Stimulated activated CD8-positive, alpha-beta memory T cell treated with anti-CD3 and anti-CD28 coated beads, Interleukin-7, amount 100 ng/mL, for 1 hour (primary cell): ENCODE measurements at places on chromosomes 6 and 20.

DNA sequence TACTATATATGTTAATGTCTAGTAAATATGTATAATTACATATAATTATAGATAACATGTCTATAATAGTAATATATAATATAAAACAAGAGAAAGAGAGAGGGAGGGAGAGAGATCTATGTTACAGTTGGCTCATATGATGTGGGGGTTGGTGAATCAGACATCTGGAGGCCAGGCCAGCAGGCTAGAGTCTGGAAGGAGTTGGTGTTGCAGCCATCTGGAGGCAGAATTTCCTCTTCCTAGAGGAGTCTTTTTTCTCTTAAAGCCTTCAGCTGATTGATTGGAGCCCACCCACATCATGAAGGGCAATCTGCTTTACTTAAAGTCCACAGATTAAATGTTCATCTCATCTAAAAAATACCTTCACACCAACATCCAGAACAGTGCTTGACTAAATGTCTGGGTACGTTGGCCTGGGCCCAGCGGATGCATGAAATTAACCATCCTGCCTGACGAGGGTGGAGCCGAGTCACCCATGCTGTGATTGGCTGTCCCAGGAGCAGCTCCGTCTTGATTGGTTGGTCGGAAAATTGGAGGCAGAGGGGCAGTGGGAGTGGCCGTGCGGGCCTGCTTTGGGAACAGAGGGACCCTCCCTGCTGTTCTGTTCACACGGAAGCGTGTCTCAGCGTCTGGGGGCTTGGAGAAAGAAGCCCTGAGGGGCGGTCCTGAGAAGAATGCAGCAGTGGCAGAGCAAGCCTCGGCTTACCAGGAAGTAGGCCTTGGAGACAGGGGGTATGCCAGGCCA lies 392.4 kb downstream of the QKI start:
- no peak for DNase-seq

DNA sequence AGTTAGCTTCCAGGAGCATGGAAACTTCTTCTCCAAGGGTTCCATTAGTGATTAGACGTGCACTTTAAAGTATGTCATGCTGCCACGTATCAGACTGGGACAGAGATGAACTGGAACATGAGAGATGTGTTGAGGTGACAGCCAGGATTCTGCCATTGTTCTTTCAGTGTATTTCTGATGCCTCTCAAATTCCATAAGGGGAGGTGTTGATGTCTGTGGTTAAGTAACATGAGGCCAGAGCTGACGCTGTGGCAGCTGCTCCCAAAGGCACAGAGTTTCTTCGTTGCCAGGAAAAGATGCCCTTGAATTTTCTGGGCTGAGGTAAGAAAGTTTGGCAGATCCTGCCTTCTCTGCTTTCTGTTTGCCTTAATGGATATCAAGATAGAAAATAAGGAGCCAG lies 63.5 kb downstream of the TRMT6 start:
- DNase-seq = no peak

GRCh38 chr6:74311431-74311830 lies 615.4 kb downstream of the CD109 start:
- no peak for DNase-seq

DNA sequence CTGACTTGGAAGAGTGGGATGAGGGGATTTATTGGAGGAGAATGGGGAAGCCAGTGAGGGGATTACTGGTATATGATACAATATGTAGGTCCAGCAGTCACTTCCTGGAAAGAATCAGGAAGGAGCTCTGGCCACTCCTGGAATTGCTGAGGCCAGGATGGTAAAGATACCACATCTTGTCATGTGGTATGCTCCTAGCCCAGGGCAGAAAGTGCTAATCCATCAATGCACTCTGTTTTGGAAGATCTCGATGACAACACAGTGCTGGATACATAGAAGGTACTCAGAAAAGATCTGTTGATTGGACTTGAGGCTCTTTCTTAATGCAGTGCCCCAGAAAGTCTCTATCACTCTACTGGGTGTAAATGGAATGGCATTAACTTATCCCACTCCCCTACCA lies 52.6 kb downstream of the LAMP5 start:
- no peak for DNase-seq

GRCh38 chr6:818196-818595 lies 125.3 kb upstream of the EXOC2 start:
- no peak for DNase-seq

DNA sequence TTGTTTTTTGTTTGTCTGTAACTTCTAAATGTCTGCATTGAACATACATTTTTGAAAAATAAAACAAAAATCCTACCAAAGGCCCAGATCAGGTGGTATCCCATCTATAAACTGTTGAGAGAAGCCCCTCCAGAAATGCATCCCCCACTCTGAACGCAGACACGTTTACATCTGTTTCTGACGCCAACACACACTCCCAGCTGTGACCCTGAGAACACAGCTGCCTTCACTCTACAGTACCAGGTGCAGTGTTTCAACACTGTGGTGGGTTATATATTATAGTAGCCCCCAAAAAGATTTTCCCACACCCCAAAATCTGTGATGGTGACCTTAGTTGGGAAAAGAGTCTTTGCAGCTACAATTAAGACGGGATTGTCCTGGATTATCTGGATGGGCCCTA lies 199.1 kb upstream of the JARID2 start:
- no peak for DNase-seq

DNA sequence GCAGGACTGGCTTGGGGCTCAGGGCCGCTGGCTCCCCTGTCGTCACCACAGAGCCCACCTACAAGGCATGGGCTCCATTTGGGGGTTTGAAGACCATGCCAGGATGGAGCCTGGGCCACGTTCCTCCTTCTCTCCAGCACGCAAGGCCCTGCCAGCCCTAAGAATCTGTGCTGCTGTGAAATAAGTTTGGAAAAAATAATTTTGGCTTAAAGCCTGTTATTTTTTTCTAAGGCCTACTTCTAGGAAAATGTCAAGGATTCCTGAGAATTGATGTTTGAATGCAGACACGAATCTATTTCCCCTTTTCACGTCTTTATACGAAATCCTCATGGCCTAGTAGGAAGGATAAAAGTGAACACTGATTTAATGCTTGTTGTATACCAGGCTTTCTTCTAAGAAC lies 107.5 kb downstream of the LRFN2 start:
- no peak for DNase-seq

- no peak for DNase-seq
Measured at GRCh38 chr6:80335121-80335531, 228.7 kb downstream of the BCKDHB start.

DNA sequence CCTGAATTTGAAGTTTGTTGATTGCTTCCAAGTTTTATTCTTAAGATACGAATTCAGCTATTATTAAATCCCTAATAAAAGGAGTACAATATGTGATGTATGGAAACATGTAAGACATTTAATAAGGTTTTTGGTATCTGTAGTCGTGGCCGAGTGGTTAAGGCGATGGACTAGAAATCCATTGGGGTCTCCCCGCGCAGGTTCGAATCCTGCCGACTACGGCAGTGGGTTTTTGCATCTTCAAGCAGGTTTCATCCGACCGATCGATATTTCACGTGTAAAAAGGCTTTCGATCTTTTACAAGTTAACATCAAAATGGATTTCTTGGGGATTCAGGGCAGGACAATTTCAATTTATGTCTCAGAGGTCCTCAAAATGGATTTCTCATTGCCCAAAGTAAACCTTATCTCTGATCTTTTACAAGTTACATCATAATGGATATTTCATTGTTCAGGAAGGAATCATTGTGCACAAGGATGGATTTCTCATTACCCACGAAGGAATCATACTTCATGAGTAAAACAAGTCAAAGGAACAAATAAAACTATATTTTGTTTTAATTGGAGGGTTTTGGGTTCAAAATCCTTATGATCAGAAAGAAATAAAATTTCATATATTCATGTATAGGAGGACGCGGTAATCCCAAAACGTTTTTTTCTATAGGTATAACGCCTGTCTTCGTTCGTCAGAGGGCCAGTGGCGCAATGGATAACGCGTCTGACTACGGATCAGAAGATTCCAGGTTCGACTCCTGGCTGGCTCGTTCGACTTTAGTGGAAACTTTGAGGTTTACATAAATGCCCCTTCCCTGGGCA lies 37.3 kb upstream of the BTN3A2 start:
- DNase-seq = no peak

DNA sequence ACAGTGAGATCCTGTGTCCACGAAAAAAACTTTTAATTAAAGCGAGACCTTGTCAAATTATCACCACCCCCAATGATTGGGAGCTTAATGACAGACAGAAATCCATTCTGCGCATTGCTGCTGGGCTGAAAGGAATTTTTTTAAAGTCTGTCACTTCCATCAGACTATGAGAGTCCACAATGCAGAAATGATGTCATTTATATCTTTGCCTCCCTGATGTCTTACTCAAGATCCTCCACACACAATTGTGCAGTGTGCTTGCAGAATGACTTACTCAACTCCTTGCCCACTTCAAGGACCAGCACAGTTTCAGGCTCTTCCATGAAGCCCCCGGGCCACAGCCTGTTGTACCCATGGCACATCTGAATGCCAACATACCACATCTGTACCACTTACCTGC lies 41.0 kb downstream of the GPLD1 start:
- DNase-seq = no peak

- no peak for DNase-seq
Measured at GRCh38 chr6:150525300-150525699, 74.4 kb upstream of the PLEKHG1 start.

GRCh38 chr6:44699851-44700250 lies 312.3 kb downstream of the CDC5L start:
- DNase-seq = no peak

DNA sequence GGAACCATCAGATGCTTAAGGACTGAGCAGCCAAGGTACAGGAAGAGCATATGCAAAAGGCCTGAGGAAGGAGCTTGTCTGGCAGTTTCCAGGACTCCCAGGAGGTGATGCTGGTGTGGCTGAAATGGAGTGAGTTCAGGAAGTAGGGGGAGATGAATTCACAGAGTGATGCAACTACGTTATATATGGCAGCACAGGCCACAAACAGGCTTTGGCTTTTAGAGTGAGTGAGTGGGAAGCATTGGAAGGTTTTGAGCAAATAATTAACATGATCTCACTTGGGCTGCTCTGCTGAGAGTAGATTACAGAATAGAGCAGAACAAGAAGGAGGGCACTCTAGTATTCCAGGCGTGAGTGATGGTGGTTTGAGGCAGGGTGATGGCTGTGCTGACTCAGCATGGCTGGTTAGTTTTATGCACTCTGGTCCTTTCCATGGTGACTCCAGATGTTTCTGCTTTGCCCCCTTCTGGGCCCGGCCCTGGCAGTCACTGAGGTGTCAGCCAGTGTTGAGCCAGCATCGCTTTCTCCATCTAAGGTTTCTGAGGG lies 6.5 kb downstream of the BTN2A2 start:
- no peak for DNase-seq

- DNase-seq = no peak
Measured at GRCh38 chr6:129701721-129702455, 8.1 kb downstream of the ARHGAP18 start.

DNA sequence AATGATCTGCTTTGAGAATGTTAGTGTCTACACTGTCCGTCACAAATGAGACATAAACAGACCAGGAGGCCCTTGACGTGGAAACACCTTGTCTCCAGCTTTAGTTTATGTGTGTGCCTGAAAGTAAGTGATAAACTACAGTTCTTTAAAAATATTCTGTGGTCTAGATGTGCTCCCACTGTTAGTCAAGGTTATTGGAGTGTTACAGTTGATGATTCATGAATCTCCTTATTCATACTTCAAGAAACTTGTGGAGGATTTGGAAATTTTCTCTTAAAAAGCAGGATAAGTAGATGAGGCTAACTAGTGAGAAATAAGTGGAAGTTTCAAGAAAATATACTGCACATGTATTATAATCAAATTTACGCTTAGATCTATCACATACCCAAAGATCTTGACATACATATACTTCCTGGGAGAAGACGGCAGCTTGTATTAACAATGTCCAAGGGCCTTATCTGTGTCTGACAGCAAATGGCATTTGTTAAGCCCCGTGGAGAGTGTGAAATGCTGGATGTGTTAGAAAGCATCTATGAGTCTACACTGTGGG lies 90.5 kb upstream of the MBOAT1 start:
- no peak for DNase-seq

- no peak for DNase-seq
Measured at GRCh38 chr20:4730780-4731179, 9.1 kb downstream of the PRND start.

GRCh38 chr6:168441434-168442391 lies 729 bp downstream of the SMOC2 start:
- DNase-seq = no peak

GRCh38 chr6:118354641-118355040 lies 193.5 kb upstream of the PLN start:
- no peak for DNase-seq

GRCh38 chr6:15911753-15912504 lies 217.0 kb upstream of the MYLIP start:
- DNase-seq = no peak

GRCh38 chr6:131844243-131844841 lies 36.5 kb downstream of the ENPP1 start:
- DNase-seq = no peak

- no peak for DNase-seq
Measured at GRCh38 chr20:6940048-6940447, 172.6 kb downstream of the BMP2 start.

GRCh38 chr6:47525330-47526057 lies 47.9 kb downstream of the CD2AP start:
- DNase-seq = no peak

- DNase-seq = no peak
Measured at GRCh38 chr6:145261758-145262157, 473.6 kb downstream of the EPM2A start.

DNA sequence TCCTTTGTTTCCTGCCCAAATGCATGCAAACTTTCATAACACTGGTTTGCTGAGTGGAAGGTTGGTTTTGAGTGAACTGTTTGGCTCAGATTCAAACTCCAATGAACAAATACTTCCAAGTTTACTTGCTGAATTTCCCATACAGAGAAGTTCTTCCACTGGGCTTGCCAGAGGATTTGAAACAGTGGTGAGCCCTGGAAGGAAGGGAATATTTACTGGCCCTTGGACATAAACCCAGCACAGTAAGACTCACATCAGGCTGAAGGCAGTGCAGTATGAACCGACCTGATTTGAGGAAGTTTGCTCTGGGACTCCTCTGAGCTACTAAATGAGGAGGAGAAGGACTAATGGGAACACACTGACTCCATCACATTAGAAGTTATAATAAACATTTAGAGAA lies 3.8 kb downstream of the TRAF3IP2 start:
- no peak for DNase-seq

GRCh38 chr6:2547355-2547754 lies 203.4 kb downstream of the MYLK4 start:
- no peak for DNase-seq

GRCh38 chr6:130018744-130019325 lies 454 bp downstream of the L3MBTL3 start:
- no peak for DNase-seq
